ENCODE measurements at places on chromosomes 12 and 14. TPM values are rescaled to one million over a fixed set of nuclear protein-coding genes. Genes with fewer than 3 reads are reported as not detected.

- DNase-seq, result no peak
Measured at GRCh38 chr14:45065540-45065939, 18.4 kb upstream of the PRPF39 start.

DNA sequence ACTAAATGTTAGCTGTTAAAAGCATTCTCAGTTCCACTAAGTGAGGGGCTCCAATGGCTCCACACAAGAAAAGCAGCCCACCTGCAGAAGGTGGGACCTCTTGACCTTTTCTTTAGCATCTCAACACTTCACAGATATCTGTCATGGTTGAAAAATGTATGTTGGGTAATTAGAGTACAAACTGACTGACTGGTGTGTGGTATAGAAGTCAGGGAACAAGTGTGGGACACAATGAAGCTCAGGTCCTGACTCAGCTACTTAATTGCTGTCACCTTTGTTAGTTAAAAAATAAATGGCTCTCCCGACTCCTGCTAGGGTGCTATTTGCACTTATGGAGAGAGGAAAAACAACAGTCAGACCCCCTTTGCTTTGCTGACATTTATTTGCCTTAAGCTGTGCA lies 299.0 kb downstream of the TTC6 start:
- no peak for DNase-seq

Gene SYT1
- 7.5 TPM for total RNA-seq

DNA sequence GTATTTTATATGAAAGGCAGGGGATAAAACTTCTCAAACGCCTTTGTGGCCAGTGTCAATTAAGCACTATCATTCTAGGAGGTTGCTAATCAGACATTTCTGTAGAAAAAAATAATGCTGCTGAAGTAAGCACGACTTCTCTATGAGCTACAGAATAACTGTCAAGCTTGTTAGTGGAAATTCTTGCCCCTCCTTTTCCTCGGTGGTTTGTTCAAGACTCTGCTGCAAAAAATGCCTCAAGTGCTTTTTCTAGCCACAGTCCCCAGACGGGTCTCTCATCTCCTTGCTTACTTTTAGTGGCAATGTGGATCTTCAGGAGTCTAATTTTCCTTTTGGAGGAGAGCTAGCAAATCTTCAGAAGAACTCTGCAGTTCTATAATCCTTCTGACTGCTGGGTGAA lies 452.0 kb downstream of the FUT8 start:
- no peak for DNase-seq

DNA sequence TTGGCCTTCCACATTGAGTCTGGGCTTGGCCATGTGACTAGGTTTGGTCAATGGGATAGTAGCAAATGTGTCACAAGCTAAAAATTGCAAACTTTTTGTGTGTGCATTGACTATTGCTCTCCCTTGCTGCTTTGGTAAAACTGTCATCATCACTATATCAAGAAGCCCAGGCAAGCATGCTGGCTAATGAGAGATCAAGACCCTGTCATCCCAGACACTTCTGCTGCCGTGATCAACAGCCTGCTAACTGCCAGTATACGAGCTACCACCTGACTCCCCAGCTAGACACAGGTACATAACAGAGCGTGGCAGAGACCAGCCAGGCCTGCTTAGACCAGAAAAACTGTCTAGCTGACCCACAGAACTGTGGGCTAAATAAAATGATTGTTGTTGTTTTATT lies 456.7 kb upstream of the DCN start:
- DNase-seq, result no peak

Gene CALM1
- total RNA-seq, result 395 TPM

- no peak for DNase-seq
Measured at GRCh38 chr12:114192013-114192412, 213.9 kb downstream of the TBX5 start.

DNA sequence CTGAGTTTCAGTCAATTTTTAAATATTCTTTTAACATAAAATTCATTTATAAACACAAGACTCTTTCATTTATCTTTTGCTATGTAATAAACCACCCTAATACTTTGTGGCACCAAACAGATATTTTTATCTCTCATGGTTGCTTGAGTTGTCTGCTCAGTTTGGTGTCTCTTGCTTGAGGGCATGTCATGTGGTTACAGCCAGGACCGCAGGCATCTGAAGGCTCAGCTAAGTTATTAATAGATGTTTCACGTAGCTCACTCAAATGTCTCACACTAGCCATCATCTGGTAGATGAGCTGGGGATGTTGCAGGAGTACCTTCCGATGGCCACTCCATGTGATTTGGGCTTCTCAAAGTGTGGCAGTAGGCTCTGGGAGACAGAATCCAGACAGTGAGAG lies 597.8 kb downstream of the ETNK1 start:
- no peak for DNase-seq

DNA sequence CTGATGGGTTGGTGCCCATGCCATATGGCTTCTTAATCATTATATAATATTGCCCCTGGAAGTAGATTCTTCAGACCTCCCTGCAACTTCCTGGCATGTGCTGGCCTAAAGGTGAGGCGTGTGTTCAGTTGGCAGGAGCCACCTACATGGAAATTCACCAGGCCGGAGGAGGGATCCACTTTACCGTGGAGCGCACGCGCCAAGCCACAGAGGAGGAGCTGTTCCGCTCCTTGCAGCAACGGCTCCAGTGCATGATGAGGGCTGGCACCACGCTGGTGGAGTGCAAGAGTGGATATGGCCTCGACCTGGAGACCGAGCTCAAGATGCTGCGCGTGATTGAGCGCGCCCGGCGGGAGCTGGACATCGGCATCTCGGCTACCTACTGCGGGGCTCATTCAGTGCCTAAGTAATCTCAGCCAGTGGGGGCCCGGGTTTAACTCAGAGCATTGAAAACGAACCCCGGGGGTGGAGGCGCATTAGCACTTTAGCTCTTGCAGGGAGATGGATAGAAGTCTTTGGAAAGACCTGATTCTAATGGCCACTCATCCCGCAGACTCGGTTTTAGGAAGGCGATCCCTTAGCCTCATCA lies 13.5 kb downstream of the AMDHD1 start:
- DNase-seq, result no peak

Data from A172 (cell line).